M059J (cell line): ENCODE measurements at places on chromosomes 7 and 10. TPM values are rescaled to one million over a fixed set of nuclear protein-coding genes. Genes with fewer than 3 reads are reported as not detected.

Gene PVRIG
- not detected in 2 replicates for total RNA-seq

Gene CYP2C19
- not detected in 2 replicates for total RNA-seq

- DNase-seq, result no peak
Observed at GRCh38 chr7:146414373-146414772, 297.8 kb downstream of the CNTNAP2 start.

GRCh38 chr7:69736126-69736810 lies 138.0 kb downstream of the AUTS2 start:
- DNase-seq, result no peak
